Hematopoietic multipotent progenitor cell treated with erythropoietin and hydrocortisone succinate and interleukin-3 and kit ligand, for 4 days (in vitro differentiated cells): ENCODE measurements at places on chromosomes 7 and 10.

DNA sequence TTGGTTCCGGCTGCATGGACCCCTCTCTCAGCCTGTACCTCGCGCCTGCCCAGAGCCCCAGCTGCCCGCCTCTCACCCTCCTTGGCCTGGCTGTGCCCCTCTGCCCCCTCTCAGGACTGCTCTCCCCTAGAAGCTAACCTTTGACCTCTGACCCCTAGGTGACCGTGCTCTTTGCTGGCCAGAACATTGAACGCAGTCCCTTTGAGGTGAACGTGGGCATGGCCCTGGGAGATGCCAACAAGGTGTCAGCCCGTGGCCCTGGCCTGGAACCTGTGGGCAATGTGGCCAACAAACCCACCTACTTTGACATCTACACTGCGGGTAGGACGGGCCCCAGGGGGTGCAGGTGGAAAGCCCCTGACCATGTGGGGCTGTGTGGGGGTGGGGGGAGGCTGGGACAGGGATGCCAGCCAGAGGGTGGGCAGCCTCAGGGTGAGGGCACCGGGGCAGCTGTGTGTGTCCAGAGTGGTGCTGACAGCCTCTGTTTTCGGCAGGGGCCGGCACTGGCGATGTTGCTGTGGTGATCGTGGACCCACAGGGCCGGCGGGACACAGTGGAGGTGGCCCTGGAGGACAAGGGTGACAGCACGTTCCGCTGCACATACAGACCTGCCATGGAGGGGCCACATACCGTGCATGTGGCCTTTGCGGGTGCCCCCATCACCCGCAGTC lies 8.0 kb downstream of the FLNC start:
- DNase-seq = no peak

- no peak for DNase-seq
These were observed 14.1 kb upstream of the BTBD16 start for GRCh38 chr10:122257041-122257440.

DNA sequence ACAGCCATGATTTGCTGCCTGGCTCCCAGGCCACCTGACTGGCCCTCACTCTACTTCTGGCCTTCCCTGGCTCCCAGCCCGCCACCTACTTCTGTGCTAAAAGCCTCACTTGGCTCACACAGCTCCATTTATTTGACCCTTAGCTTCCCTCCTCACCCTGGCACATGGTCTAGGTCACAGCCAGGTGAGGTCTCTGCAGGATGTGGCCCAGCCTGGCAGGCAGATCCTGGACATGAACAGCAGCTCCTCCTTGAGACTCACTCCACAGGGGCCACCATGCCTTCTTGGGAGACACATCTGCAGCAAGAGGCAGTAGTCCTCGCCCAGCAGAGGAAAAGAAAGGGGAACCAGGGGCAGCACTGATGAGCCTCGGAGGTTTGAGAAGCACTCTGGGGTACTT lies 64.6 kb downstream of the GRID1 start:
- DNase-seq = no peak

- no peak for DNase-seq
These were observed 472.4 kb downstream of the ANKRD7 start for GRCh38 chr7:118696879-118697278.

- DNase-seq = no peak
These were observed 111.0 kb upstream of the ANLN start for GRCh38 chr7:36278620-36279172.

- no peak for DNase-seq
These were observed 32.3 kb downstream of the RHOBTB1 start for GRCh38 chr10:60911715-60912114.

- no peak for DNase-seq
These were observed 98.3 kb downstream of the GLI3 start for GRCh38 chr7:42138691-42139090.

DNA sequence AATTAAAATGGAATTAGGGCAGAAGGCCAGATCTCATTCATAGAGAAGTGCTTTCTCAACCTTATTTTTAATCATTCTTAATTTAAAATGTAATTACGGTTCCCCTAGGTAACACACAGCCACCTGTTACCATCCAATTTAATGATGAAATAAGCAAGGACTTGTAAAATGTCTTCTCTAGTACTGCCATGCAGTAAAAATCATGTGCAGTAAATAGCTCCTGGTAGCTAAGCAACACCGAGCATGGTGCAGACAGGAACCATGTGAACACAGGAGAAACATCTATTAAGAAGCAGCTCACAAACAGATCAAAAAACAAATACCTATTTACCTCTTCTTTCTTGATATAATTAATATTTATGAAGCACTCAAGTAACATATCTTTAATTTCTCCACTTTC lies 15.1 kb downstream of the NCAPG2 start:
- no peak for DNase-seq

GRCh38 chr7:69811476-69812308 lies 213.4 kb downstream of the AUTS2 start:
- no peak for DNase-seq

DNA sequence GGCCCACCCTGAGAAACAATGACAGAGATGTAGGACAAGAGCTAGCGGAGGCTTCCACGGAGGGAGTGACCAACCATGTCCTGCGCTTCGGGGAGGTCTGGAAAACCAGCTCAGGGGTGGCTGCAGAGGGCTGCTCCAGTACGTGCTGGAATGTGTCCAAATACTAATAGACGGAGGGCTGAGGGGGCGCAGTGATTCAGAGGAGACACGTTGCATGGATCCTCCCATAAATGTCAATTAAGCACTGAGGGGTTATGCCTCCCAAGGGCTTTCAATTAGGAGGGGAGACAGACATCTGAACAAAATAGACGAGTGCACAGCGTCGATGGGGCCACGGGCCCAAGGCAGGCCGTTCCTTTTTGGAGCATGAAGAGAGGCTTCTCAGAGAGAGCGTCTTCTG lies 51.0 kb upstream of the NPS start:
- DNase-seq = no peak
